Stimulated activated CD4-positive, alpha-beta T cell treated with anti-CD3 and anti-CD28 coated beads, Interleukin-1b, Interleukin-23, amount 100 ng/mL, for 1 hour (primary cell): ENCODE measurements at places on chromosomes 5 and 9.

GRCh38 chr5:38466424-38467189, 89.8 kb downstream of the LIFR start:
- no peak for DNase-seq

- DNase-seq: no peak
Measured at GRCh38 chr5:136332223-136333015, 32.9 kb downstream of the TRPC7 start.

DNA sequence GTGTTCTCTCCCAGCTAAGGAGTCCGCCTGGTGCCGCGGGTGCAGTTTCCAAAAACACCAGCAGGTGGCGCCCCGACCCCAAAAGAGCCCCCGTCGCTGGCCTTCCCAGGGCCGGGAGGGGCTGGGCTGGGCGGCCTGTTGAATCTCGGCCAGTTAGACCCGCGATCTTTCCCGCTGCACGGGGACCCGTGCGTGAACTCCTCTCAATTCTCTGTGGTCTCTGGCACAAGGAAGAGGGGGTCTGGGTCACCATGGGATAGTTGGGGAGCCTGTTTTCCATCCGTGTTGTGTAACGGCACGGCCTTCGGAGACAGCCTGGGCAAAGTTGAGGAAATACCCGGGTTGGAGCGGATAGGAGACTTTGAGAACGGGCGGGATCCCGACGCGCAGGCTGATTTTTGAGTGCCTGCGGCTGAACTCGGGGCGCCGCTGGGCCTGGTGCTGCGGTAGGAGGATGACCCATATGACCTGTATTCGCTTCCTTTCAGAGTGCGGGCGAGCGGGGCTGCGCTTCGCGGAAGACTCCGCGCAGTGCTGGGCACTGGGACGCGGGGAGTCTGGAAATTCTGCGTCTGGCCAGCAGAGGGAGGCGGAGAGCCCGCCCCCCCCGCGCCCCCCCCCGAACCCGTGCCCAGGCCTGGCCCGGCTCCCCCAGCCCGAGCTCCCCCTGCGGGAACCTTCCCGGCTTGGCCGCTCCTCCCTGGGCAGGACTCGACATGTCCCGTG, 7.9 kb upstream of the PSD2 start:
- DNase-seq: peak; percentile 91

GRCh38 chr5:144465441-144465840, 294.8 kb downstream of the KCTD16 start:
- DNase-seq: no peak

DNA sequence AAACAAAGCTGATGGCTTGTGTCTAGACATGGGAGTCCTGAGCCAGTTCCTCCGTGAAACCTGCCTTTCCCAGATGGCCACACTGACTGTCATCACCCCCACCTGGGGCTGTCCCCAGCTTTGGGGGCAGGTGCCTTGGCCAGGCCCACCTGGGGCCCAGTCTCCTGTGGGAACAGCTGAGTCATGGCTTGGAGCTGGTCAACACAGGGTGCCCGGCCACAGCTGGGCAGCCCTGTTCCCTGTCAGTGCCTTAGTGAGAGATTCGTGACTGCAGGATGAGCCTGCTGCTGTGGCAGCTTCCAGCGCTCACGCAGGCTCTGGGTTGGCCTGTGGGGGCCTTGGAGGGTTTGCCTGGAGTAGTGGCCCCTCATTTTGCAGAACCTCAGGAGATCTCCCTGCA, 56.5 kb downstream of the COL5A1 start:
- DNase-seq: no peak

GRCh38 chr9:132663117-132663516, 6.7 kb downstream of the DDX31 start:
- no peak for DNase-seq

- DNase-seq: no peak
Measured at GRCh38 chr9:86580688-86581087, 226.5 kb upstream of the TUT7 start.

DNA sequence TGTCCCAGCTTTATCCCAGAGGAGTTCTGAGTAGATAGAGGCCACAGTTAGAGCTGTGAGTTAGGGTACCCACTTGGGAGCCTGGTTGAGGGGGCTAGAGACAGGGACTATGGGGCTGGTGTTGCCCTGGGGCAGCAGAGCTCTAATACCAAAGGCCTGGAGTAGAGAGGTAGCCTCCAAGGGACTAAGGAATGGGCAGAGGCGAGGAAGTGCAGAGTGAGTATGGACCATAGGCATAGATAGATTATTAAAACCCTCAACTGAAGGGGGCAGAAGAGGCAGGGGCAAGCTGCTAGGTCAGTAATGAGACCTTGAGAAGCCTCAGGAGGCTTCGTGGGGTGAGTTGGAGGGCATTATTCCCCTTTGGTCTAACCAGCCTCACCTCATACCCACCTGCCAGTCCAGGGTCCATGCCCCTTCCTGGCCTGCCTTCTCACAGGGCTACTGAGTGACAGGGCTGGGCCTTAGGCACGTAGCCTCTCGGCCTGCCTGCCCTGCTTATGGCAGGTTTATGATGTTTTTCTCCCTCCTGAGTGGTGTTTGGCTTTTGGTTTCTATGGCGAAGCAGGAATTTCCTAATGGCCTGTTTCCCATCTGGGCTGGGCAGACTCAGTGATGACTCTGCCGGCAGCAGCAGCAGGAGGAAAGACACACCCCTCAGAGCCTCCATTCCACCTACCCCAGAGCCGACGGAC, 8.0 kb downstream of the PDLIM4 start:
- DNase-seq: no peak

- DNase-seq: no peak
Measured at GRCh38 chr9:81531511-81531910, 157.8 kb downstream of the TLE1 start.

DNA sequence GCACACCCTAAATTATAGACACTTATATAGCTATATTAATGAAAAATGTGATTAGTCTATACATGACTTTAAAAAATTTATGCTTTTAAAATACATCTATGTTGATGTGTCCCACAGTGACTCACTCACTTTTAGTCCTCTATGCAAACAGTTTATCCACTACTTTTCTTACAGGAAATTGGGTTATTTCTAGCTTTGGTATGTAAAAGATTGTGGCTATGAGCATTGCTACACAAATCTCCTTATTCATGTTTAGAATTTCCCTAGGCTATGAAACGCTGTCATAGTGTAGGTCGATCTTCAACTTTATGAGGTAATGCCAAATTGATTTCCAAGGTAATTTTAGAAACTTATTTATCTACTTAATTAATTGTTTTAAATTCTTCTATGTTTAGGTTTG, 687.4 kb downstream of the PRR16 start:
- no peak for DNase-seq

DNA sequence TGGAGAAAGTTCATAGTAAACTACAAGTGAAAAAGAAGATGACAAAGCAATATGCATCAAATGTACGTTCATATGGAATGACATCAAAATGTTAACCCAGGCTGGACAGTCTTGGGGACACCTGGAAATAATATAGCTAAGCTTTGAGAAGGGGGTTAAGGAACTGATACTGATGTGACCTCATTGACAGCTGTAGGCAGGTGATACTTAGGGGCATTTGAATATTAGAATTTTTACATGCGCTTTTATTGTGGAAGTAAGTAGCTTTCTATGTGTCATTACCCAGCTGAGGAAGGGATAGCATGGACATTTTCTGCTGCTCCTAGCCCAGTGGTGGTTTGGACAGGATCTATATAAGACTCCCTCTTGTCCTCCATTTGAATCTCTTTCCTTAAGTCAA, 299.7 kb downstream of the CWC27 start:
- no peak for DNase-seq

DNA sequence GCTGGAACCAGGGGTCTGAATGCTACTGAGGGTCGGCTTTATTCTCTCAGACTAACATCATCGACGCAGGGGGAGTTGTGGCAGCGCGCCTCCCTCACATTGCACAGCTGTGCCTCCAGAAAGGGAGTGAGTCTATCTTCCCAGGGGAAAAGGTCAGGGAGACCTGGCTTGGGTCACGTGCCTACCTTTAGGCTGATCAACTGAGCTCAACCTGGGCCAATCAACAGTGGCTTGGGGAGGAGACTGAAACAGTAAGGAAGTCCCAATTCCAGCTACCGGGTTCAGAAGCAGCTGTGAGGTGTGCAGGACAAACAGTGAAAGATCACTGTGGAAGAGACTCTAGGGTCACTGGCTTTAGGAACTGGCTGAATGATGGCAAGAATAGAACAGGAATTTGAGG, 14.3 kb downstream of the SNX30 start:
- DNase-seq: no peak

GRCh38 chr9:34010979-34011378, 37.7 kb downstream of the UBAP2 start:
- no peak for DNase-seq

- DNase-seq: no peak
Measured at GRCh38 chr5:178477802-178478201, 112.4 kb downstream of the COL23A1 start.

DNA sequence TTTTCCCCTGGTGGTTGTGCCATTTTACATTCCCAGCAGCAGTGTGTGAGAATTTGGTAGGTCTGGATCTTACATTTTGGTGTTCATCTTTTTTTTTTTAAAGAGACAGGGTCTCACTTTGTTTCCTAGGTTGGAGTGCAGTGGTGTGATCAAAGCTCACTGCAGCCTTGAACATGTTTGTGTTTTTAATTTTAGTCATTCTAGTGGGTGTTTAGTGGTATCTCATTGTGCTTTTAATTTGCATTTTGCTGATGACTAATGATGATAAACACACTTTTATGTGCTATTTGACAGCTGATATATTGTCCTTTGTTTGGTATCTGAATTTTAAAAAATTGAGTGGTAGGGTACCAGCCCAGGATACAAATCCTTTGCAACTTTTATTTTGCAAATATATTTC, 53.4 kb upstream of the POMT1 start:
- DNase-seq: no peak

GRCh38 chr5:34706084-34706483, 50.0 kb downstream of the RAI14 start:
- no peak for DNase-seq

- no peak for DNase-seq
Measured at GRCh38 chr9:27581826-27582225, 8.5 kb upstream of the C9orf72 start.

DNA sequence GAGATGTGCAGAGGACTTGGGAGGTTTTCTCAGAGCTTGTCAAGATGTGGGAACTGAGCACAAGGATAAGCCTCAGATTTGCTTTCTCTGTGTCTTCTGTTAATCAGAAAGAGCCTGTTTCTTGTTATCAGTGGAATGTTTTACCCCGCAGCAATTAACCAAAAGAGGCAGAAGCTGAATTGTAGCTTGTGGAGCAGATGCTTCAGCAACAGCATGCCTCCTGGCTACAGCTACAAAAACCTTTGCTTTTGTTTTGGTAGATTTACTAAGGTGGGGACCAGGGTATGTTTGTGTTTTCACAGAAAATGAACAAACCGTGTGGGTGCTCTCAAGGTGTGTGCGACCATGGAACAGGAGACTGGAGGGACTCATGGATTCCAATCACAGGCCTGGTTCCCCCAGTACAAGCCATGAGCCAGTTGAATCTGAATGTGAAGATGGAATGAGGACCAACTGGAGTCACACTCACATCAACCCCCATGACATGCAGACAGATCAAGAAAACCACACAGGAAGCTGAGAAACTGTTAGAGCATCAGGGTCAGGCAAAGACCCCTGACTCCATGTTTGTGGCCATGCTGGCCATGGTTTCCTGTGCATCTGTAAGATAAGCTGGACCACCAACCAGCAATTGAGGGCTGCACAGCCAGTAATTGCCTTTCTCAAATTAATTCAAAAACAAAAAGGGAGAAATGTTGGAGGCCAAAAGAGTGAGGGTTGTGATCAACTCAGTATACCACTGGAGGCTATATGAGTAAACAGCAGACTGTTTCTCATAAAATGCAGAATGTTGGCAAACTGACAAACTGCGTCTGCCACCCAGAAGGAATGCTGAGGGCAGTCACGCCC, 6.9 kb downstream of the UGT3A2 start:
- no peak for DNase-seq

DNA sequence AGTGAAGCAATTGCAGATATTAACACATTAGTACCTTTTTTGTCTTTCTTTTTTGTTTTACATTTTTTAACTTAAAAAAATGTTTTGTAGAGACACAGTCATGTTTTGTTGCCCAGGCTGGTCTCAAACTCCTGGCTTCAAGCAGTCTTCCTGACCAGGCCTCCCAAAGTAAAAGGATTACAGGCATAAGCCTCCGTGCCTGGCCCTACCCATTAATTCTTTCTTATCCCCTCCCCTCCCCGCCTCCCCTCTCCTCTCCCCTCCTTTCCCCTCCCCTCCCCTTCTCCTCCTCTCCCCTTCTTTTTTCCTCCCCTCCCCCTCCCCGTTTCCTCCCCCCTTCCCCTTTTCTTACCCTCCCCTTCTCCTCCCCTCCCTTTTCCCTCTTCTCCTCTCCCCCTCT, 182.4 kb downstream of the FER start:
- no peak for DNase-seq

DNA sequence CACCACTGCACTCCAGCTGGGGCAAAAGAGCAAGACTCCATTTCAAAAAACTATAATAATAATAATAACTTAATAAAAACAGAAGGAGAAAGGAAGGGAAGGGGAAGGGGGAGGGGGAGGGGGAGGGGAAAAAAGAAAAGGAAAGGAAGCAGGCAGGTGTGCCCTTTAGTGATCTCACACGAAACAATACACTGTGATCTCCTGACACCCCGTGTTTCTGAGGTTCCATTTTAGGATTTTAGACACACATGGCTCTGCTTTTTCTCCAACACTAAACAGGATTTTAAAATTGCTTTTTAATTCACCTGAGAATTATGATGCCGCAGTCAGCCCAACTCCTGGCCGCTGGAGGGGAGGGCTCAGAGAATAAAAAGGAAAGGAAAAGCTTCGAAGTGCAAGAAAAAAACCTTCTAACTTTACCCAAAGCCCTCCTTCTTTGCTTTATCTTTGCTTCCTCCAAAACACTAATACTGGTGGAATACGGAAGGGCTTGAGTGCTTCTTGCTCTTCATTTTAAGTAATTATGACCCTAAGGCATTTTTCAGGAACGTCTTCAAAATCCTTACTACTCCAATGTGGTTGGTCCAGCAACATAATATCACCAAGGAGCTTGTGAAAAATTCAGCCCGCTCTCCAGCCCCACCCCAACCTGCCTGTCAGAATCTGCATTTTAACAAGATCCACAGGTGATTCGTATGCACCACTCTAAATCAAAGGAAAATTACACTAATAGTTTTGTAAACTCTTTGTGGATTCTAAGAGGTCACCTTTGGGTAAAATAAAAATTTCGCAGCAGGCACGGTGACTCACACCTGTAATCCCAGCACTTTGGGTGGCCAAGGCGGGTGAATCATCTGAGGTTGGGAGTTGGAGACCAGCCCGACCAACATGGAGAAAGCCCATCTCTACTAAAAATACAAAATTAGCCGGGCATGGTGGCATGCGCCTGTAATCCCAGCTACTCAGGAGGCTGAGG, 66.0 kb downstream of the MYO10 start:
- no peak for DNase-seq

DNA sequence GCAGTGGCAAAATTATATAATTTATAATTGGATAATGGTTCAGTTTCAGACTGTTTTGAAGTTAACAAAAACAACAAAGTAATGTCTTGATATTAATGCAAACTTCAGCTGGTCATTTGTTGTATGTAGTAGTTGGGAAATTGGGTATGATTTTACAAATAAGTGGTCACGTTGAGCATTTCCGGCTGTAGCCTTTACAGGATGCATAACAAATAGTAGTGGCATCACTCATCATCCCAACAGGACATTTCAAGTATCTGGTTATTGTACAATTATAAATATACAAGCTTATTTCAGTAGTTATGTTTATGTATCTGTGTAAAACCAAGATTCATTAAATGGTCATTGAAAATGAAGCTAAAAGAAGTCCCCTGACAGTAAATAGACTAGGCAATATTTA, 72.9 kb downstream of the SMIM15 start:
- DNase-seq: no peak

GRCh38 chr9:28883234-28883633, 1310.0 kb upstream of the C9orf72 start:
- no peak for DNase-seq
